ENCODE measurements at places on chromosomes 7 and 10.

DNA sequence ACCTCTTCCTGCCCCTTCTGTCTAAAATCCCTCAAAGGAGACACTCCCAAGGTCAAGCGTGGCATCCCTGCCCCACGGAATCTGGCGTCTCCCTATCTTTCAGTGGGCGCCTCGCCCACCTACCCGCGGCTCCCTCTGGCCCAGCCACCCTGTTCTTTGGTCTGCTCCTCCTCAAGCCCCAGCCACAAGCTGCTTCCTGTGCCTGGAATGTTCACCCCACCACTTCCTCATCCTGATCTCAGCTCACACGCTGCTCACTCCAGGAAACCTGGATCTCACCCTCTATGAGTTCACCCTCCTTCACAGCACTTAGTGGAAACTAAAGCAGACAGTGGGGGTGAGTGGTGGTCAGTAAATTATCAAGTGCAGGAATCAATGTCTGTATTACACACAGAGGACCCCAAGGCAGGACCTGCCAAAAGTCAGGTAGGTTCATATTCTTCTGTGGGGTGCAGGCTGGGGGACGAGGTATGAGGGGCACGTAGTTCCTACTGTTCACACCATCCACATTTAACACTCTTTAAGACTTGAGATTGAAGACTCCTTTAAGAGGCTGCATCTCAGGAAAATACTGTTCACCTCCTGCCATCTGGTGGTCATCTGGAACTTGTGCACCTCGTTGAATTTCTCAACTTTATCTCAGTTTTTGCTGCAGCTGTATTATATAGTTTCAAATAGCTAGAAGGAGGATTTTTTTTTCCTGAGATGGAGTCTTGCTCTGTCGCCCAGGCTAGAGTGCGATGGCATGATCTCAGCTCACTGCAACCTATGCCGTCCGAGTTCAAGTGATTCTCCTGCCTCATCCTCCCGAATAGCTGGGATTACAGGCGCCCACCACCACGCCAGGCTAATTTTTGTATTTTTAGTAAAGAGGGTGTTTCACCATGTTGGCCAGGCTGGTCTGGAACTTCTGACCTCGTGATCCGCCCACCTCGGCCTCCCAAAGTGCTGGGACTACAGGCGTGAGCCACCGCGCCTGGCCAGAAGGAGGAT, 166.6 kb downstream of the ARHGAP21 start:
- DNase-seq, result no peak

DNA sequence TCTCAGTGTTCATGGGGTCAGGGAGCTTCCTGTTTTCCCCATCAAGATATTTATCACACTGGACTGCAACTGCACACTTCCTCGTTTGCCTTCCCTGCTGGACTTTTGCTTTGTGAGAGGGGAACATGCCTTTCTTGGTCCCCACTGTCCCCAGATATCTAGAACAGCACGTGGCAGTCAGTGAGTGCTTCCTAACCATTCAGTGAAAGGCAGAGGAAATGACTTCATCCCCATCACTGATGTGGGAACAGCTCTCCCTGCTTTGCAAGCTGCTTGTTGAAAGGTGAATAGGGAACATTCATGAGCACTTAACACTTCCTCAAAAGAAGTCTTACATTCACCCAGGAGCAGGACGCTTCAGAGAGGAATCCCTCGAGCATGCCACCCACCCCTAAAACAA, 135.4 kb downstream of the MYOF start:
- no peak for DNase-seq

DNA sequence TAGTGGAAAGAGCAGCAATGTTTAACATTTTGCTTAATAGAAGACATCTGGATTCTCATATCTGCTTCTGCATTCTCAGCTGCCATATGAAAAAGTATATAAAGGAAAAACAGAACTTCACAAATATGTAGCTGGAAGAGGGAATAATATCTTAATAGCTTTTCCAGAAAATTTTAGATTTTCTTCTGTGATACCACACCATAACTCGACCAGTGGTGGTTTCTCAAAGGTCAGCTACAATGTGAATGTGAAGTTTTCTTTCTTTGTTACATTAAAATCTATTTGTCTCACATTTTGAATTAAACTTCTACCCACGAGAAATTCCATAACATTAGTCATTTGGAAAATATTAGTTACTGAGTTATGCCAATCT, 339.8 kb downstream of the PARD3 start:
- no peak for DNase-seq

DNA sequence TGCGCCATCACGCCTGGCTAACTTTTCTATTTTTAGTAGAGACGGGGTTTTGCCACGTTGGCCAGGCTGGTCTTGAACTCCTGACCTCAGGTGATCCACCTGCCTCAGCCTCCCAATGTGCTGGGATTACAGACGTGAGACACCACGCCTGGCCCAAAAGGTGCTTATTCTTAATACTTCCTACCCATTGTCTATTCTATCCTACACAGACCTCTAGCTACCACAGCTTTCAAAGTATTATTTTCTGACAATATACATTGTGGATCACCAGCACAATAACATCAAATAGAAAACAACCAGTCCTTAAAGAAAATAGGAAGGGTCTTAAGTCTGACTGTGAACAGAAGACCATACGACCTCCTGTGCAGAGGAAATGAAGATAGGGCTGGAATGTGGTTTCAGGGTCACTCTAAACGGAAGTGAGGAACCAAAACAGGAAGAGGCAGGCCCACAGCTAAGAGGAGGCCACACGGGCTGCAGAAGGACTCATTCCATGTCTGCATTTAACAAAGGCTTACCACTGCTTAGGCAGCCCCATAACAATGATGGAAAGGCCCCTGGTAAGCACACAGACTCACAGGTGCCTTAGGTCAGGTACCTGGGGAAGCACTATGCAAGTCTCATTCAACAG, 115.2 kb downstream of the ZFAND4 start:
- no peak for DNase-seq

- DNase-seq, result no peak
Observed at GRCh38 chr10:58755677-58756076, 243.0 kb downstream of the BICC1 start.

- no peak for DNase-seq
Observed at GRCh38 chr7:99764478-99764877, 19.5 kb downstream of the CYP3A4 start.

DNA sequence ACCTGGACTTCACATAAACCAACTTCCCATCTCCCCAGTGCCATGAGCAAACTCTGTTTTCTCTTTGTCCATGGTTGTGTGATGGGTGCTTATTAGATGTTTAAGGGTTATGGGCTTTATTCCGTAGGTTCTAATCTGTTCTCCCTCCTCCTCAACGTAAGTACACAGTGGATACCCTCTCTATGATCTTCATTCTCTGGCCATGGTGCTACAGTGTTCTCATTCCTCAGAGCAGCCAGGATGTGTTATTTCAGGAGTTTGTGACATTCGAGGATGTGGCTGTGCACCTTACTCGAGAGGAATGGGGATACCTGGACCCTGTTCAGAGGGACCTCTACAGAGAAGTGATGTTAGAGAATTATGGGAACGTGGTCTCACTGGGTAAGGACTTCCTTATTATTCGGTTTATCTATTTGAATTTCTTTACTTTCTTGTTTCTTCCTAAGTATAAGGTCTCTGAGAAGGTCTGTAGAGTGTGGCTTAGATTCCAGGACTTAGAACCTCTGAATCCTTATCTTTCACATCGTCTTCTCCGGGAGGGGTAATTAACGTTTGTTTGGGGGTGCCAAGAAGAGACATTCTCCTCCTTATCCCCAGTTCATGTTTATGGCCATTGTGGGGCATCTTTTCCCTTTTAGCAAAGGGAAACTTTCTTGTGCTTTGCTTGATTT, 3.8 kb downstream of the ZNF655 start:
- DNase-seq, result no peak

DNA sequence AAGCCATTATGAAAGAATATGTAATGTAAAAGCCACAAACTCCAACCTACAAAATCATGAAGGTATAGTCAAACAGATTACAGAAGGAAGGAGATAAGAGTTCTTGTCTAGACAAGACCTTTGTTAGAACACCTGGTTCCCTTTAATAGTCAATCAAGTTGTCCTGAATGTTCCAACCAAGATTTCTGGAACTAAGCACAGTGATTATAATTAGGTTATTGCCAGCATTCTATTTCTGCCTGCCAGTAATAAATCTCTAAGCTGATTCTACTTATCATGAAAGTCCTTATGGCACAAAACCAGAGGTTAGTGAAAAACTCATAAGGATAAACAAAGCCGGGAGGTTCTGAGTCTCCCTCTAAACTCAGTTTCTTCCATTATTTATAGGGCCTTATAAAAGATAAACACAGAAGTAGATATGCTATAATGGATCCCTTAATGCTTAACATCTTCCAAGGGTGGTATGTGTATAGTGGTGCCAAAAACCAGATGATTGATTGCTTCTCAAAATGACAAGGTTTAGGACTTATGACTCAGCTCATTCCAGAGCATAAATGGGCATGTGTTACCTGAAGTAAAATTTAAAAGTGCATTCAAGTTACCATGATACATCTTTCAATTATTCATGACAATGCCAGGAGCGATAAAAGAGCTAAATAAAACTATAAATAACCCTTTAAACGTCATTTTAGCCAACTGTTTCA, 237.2 kb downstream of the CSTF2T start:
- no peak for DNase-seq

DNA sequence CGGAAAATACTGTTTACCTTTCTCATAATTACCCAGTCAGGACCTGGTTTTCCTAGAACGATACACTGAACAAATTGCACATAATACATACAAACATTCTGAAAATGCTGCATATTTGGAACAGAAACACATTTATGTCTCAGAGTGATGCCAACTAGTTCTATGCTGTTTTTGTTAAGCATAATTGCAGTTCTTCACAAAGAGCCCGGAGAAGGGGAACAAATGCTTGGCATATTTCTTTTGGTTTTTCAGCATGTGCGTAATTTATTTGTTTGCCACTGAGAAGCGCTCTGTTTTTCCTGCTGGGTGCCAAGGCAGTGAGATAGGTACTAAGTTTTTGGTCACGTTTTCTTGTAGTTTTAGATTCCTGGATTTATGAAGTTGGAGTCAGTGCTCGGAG, 181.0 kb upstream of the MDFIC start:
- DNase-seq, result no peak

DNA sequence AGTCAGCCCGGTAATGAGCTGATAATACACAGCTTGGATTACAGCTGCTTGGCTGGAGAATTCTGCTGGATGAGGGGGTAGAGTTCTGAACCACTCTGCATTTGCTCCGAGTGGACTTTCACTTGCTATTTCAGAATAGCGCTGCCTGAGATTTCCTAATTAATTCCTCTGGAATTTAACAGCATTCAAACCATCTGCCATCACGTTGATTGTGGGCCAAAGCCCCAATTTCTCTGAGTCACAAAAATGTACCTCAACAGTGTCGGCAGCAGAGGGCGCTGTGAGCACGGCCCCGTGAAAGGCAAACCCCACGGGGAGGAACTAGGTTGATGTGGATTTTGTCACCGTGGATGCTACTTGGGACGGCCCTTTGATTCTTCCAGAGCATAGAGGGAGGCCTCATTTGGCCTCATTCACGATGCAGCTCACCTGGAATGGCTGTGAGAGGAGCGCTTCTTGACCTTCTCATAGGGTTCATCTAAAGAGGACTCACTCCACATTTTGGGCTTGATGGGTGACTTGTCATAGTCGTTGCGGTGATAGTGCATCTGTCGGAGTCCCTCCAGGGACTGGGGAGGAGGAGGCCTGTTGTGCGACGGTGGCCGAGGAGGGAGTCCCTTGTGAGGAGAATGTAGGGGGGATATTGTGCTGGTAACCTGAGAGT, 73.3 kb downstream of the PRPF18 start:
- peak; percentile 62 for DNase-seq

GRCh38 chr10:119413093-119413453, 129.4 kb downstream of the RGS10 start:
- DNase-seq, result no peak

DNA sequence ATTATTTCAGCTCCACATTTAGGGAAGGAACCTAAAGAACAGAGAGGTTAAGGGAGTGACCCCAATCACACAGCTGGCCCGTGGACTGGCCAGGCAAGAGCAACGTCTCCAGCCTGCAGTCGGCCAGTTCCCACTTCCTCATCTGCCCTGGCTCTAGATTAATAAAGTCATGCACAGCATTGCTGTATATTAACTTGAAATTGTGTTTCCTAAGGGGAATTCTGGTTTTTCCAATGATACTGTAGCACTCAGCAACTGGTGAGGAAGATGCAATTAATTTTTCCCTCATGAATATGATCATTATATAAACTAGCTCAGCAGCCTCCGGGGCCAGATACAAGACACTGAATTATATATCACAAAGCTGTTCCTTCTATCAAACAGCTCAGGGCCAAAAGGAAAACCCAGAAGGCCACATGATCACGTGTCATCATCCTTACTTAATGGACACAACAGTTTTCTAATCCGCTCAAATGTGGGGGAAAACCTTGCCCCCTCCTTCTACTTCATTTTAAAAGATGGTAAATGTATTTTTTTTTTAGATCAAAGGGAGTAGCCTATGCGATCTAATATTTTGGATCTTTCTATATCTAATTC, 295.3 kb upstream of the PRKCQ start:
- DNase-seq, result no peak

DNA sequence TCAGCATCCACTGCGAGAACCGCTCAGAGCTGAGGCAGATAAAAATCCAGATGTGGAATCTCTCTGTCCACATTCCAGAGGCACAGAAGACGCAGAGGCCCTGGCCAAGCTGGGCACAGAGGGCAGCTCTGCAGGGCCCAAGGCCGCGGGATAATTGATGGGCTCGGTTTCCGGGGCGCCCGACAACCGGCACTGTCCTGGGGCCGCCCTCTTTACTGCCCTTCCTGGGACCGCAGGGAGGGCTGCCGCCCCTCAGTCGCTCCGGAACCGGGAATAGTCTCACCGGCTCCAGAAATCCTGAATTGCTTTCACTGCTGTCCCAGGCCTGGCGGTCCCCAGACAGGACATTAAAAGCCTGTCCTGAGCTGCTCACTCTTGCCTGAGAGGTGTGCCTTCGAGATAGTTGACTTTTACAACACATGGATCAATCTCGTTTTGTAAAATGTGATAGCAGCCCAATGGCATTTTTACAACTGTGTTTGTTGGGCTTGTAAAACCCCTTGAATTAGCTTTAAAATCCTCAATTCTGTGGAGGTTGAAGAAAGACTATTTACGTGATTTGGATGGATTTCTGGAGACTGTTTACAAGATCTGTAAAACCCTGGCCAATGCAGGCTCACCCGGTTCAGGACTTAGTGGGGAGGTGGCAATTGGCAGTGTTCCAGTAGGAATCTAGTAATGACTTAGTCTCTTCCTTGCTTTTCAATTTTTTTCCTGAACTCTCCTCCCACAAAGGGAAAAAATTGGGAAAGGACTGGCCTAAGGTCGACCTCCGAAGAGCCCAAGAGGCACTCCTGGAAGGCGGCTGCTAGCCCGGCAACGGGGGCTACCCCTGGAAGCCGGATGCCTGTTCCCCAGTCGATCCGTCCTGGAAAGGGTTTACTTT, 1.4 kb upstream of the HOXA6 start:
- no peak for DNase-seq

- no peak for DNase-seq
Observed at GRCh38 chr10:1299041-1299726, 243.0 kb downstream of the WDR37 start.

- no peak for DNase-seq
Observed at GRCh38 chr7:36838616-36839225, 114.4 kb upstream of the AOAH start.

All from stimulated activated CD4-positive, alpha-beta T cell treated with anti-CD3 and anti-CD28 coated beads, Interleukin-4, amount 100 ng/mL, for 48 hours (primary cell).